Renal cortex interstitium (tissue), 15 donors: ENCODE measurements at places on chromosomes 7 and 10.

DNA sequence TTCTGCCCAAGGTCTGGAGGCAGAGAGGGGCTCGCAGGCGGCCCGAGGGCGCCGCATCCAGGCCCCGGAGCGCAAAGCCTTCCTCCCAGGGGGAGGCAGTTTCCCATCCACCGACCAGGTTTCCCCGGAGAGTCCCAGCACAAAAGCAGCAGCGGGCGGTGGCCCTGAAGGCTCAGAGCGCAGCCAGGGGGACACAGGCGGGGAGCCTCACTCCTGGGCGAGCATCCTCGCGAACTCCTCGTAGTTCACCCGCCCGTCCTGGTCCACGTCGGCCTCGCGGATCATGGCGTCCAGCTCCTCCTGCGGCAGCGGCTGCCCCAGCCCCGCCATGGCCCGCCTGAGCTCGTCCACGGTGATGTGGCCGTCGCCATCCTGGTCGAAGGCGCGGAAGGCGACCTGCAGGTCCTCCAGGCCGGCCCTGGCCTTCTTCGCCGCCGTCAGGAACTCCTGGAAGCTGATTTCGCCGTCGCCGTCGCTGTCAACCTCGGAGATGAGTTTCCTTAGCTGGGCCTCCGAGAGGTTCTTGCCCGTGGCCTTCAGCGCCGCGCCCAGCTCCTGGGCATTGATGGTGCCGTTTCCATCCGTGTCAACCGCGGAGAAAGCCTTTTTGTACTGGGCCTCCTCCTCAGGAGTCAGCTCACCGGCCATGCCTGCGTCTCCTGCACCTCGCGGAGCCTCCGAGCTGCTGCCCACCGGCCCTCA lies 428 bp downstream of the CALML5 start:
- DNase-seq: no peak

GRCh38 chr7:27952456-27953285 lies 212.7 kb downstream of the TAX1BP1 start:
- no peak for DNase-seq

DNA sequence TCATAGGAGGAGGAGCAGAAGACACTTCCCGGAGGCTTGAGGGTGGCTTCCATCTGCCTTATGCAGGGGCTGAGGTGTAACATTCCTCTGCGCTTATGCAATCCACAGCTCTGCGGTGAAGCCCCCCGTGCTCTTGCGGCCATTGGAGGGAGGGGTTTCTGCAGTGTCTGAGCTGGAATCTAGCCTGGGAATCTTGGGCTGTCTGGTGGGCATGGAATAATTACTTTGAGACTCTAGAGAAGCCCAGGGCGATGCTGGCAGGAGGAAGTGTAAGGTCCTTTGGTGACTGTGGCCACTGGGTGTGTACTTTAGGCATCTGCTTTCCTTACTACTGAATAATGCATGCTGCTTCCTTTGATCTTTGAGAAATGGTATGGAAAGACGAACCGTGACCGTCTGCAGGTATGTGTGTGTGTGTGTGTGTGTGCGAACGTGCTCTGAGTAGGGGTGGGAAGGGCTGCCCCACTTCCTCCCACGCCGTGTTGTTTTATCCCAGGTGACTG lies 181.0 kb downstream of the PRPF18 start:
- DNase-seq: no peak

GRCh38 chr7:92739091-92739490 lies 97.3 kb downstream of the CDK6 start:
- no peak for DNase-seq

- DNase-seq: no peak
Measured at GRCh38 chr10:104208730-104209129, 23.4 kb downstream of the CFAP43 start.
